ENCODE measurements at places on chromosomes 1 and 21.

- H3K4me1 ChIP-seq = no peaks in the 10 kb centered on the region
- H3K4me3 ChIP-seq = no peak overlapping the region
- peaks cover 5% of the 10 kb centered on the region for H3K27me3 ChIP-seq
- H3K36me3 ChIP-seq = no peaks in the 10 kb centered on the region
Observed at GRCh38 chr1:29679828-29680558, 443.7 kb downstream of the PTPRU start.

DNA sequence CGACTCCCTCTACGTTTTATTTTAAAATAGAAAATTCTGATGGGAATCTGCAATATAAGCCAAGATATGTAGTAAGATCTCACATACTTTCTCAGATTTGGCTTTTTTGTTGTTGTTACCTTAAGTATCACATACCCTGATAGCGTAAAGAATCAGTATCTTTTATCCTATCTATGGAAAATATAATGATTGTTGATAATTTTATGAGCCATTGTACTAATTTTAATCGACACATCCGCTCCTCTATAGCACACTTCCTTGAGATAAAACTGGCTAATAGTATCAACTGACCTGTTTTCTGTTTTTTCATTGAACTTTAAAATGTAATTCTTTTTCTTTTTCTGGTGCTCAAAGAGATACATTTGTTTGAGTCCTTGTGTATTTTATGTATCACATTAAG is 118.7 kb downstream of the NFIA start:
- H3K27me3 ChIP-seq = no peaks in the 10 kb centered on the region
- no peak for DNase-seq
- no peaks in the 10 kb centered on the region for H3K36me3 ChIP-seq

DNA sequence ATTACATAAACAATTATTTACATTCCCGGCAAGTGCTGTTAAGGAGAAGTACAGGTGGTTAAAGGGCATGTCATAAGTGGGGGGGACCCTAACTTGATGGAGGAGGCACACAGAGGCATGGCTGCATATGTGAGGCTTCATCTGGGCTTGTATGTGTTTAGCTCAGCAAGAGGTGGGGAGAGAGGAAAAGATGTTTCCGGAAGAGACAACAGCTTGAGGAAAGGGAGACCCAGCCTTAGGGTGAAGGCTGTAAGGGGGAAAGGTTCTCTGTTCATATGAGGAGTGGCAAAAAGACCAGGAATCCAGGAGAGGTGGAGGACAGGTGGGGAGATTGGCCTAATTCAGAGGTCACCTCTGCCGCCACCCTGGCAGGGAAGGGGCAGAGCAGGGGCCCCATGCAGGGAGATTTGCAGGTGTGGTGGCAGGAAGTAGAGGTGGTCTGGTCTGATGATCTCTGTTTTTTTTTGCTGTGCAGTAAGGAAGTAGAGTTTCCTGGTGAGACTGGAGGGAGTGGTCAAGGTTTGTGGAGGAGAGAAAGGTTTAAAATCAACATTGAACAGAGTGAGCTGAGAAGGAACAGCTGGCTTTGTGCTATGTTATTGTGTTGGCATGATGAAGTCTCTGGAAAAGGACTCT is 9.0 kb downstream of the TRAF5 start:
- no peak overlapping the region for H3K27ac ChIP-seq
- no peak overlapping the region for H3K4me3 ChIP-seq
- no peak for DNase-seq
- H3K27me3 ChIP-seq = no peaks in the 10 kb centered on the region
- H3K36me3 ChIP-seq = no peaks in the 10 kb centered on the region
- H3K4me1 ChIP-seq = no peaks in the 10 kb centered on the region

- no peak overlapping the region for H3K27ac ChIP-seq
Observed at GRCh38 chr1:72075425-72075824, 206.9 kb downstream of the NEGR1 start.

- H3K4me1 ChIP-seq = no peaks in the 10 kb centered on the region
- H3K27ac ChIP-seq = no peak overlapping the region
- no peaks in the 10 kb centered on the region for H3K36me3 ChIP-seq
- H3K4me3 ChIP-seq = no peak overlapping the region
- no peaks in the 10 kb centered on the region for H3K27me3 ChIP-seq
Observed at GRCh38 chr1:58422436-58422835, 124.1 kb downstream of the OMA1 start.

GRCh38 chr1:229368347-229368746 is 25.5 kb upstream of the CCSAP start:
- H3K4me1 ChIP-seq = no peaks in the 10 kb centered on the region
- no peaks in the 10 kb centered on the region for H3K36me3 ChIP-seq
- DNase-seq = no peak
- H3K27ac ChIP-seq = no peak overlapping the region
- H3K4me3 ChIP-seq = no peak overlapping the region

DNA sequence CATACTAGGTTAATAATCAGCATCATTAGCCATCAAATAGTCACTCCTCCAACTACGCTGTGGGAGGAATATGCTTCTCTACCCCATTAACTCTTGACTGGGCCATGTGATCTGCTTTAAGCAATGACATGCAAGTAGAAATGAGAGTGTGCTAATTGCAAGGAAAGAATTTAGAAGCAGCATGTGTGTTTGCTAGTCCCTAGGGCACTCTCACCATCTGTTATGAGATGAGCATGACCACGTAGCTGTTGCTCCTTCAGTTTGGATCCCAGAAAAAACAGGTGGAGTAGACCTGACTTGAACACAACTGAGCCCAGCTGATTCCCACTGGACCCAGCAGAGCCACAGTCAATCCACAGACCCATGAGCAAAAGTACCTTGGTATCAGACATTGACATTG is 19.7 kb upstream of the RGS7 start:
- no peaks in the 10 kb centered on the region for H3K27me3 ChIP-seq
- H3K4me1 ChIP-seq = no peaks in the 10 kb centered on the region
- no peak for DNase-seq
- H3K36me3 ChIP-seq = no peaks in the 10 kb centered on the region

Data from lower lobe of right lung (tissue), 2 donors.